GM04504 (cell line): ENCODE measurements at places on chromosomes 2 and 18.

DNA sequence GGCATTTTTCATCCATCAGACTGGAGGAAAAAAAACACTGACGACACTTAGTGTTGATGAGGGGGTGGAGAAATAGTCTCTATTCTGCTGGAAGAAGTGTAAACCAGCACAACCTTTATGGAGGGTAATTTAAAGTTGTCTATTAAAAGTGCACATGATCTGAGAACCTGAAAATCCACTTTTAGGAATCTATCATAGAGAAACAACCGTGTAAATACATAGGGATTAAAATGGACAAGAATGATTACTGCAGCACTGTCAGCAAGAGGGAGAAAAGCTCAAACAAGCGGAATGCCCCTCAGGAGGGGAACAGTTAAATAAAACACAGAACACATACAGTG lies 79.6 kb upstream of the MGAT4A start:
- no peak for DNase-seq

DNA sequence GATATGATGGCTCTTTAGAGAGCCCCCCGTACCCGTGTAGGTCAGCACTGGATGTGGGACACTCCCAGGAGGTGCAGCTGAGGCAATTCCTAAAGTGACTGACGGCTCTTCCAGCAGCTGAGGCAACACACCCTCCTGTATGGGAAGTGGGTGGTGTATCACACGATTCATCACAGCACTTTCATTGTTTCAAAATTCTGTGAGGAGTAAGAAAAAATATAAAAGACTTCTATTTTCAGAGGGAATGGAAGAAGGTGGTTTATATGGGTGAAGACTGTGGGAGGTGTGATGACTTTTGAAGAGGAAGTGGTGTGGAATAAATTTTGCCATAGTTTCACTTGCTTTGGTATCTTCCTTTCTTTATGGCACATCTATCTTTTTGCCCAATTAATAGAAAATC lies 22.3 kb downstream of the QPCT start:
- DNase-seq = no peak

DNA sequence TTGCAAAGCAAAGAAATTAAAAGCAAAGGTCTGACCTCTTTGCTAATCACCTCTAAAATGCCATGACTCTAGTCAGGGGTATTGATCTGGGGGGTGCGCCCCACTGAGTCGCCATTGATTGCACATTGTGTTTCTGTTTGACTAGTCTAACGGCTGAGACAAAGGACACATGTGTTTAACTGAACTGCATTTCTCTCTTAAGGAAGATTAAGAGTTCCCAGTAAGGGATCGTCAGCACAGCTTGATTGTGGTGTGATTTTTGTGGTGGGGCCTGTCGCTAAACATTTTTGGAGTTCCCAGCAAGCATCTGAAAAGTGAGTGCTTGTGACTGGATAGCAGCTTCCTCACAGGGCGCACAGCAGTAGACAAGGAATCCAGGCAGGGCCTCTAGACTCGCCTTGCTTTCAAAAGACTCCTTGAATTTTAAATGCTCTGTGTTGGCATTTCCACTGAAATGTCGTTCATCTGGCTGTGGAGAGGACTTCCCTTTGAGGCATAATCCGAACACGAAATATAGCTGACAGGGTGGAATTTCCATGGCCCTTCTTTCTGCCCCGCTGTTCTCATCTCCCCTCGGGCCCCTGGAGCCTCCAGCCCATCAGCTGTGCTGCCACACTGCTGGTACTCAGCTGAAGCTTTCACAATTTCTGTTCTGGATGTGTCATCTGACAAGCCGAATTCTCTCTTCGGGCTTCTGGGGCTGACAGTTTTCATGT lies 126.3 kb downstream of the FAM168B start:
- no peak for DNase-seq

- DNase-seq = no peak
These were observed 20.4 kb downstream of the FMNL2 start for GRCh38 chr2:152355409-152355831.

- no peak for DNase-seq
These were observed 491.8 kb downstream of the KCNJ3 start for GRCh38 chr2:155190342-155190741.

DNA sequence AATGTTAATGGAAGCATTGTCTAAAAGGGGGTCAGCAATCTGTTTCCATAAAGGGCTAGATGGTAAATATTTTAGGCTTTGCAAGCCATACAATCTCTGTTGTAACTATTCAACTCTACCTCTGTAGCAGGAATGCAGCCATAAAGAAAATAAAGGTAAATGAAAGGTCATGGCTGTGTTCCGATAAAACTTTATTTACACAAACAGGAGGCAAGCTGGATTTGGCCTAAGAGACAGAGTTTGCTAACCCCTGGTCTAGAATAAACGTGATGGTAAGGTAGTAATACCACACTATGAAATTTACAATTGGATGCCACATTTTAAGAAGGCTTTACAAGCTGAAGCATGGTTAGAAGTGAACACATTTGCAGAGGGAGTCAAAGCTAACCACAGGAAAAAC lies 91.4 kb downstream of the EXOC6B start:
- no peak for DNase-seq

- no peak for DNase-seq
These were observed 14.2 kb upstream of the RTTN start for GRCh38 chr18:70219688-70220087.

DNA sequence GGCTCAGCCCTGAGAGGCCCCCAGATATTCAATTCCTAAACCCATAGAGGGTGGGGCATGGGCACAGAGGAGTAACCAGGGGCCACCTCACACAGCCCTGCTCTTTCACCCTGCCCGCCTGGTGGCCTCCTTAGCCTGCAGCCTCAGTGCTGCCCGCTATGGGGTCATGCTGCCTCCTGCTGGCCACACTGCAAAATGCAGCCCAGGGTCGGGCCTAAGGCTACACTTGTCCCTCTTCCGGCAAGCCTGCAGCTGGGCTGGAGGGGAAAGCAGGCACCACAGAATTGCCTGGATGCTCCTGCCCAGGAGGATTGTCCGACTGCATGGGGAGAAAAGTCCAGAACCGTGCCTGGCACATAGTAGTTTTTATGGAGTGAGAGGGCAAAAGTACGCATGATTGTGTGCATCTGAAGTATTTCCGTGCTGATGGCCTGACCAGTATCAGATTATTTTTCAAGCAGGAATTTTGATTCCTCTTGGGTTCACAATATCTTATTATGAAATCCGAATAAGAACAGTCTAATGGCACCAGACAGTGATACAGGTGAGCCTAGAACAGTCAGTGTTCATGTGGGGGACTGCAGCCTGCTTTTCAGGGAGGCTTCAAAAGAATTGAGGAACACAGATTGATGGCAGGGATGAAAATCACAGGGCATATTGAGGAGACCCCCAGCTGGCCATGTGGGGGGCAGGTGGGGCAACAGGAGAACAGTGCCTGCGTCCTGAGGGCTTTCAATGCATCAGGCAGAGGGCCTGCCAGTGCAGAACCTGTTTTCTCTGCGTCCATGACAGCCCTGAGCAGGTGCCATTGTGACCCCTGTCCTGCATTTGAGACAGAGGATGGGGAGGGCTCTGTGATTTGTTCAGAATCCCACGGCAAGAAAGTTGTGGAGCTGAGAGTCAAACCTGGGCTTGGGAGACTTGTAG lies 51.2 kb upstream of the ALPP start:
- peak; percentile 14 for DNase-seq

DNA sequence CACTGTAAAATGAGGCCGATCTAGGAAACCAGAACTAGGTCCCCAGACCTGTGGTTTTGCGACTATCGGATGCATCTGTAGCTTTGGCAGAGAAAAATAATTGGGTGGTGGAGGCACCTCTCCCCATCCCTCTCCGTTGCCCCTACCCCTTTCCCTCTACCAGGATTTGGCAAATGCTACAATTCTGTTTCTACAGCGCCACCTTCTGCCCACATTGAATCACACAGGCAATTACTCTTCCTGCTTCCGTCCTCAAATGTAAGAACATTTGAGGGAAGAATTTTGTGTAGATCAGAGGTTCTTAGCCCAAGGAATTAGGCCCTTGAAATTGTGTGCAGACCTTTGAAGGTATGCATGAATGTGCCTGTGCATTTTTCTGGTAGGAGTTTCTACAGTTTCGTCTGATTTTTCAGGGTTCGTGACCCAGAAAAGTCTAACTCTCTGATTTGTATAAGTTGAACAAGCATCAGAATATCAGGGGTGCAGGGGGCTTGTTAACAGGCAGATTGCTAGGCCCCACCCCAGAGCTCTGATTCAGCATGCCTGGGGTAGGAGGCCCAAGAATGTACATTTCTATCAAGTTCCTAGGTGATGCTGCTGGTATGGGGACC lies 11.2 kb downstream of the ATP6V1B1 start:
- peak; percentile 24 for DNase-seq

- DNase-seq = no peak
These were observed 3.0 kb upstream of the OSR1 start for GRCh38 chr2:19361325-19361990.

GRCh38 chr18:54860941-54861340 lies 32.7 kb downstream of the RAB27B start:
- DNase-seq = no peak

DNA sequence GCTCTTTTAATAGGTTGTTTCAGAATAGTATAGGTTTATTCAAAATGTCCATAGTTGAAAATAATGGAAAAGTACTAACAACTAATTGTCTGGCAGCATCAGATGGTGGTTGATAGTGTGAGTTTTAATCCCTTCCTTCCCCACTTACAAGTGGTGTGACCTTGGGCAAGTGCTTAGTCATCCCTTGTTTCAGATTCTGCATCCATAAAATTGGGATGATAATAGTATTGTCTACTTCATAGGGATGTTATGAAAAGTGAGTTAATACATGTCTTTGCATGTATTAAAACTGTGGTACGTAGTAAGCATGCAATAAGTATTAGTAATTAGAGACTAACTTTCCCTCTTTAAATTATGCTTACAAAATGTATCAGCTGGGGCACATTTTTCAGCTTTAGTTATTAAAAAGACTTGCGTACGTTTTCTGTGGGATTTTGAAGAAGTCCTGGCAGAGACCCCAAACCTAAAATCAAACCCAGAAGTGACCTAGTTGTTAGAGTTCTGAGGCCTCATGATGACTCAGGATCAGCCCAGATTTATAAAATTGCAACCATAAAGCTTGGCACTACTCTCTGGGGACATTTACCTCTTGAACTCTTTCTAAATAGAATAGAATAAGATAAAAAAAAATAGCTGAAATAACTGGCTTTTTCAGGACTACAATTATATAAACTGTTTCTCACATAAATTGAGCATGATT lies 8.6 kb downstream of the ITGA4 start:
- DNase-seq = peak; percentile 74

DNA sequence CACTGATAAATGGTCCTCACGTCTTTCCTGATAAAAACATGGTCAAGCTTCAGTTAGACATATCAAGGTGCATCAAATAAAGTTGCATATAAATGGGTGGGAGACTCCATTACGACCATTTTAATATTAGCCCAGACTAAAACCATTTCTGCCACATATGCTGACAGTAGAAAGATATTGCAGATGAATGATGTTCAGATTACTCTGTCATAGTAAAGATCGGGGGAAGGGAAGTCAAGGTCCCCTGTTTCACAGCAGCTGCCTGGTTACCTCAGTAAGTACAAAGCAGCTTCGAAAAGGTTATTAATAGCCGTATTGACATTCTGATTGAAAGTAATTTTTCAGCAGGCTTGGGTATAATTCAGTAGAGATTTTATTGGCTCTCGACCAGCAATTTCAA lies 927.7 kb upstream of the CDH2 start:
- DNase-seq = no peak

DNA sequence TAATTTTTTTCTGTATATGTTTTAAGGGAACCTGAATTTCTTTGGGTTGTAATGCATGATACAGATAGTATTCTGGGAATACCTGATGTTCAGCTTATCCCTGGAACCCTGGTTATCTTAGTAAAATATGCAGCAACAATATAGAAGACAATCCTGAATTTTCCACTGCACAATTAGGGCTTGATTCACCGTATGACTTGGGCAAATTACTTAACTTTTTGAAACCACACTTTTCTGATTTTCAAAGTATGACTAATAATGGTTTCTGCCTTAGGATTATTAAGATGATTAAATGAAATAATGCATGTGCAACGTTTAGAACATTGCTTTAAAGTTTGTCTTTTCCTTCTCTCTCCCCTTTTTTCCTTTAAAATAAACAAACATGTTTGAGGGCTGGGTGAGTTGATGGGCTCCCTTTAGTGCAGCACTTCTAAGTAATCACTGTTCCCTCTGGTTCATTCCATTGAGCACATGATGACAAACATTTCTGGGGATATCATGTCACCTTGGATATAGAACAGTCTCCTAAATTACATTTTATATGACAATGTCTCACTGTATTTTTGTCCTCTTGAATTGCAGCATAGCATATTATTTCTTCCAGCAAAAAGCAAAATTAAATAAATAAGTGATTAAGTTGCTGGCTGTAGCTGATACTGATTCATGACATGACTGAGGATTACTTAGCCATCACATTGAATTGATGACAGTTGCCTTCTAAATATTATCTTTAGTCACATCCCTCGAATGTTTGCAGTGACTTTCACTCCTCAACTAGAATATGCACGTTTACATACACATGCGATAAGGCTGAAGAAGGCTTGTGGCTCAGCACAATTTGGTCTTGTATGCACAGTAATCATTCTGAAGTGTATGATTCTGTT lies 254.5 kb downstream of the NEDD4L start:
- DNase-seq = no peak

- no peak for DNase-seq
These were observed 138.9 kb upstream of the KLHL14 start for GRCh38 chr18:32911660-32912284.

DNA sequence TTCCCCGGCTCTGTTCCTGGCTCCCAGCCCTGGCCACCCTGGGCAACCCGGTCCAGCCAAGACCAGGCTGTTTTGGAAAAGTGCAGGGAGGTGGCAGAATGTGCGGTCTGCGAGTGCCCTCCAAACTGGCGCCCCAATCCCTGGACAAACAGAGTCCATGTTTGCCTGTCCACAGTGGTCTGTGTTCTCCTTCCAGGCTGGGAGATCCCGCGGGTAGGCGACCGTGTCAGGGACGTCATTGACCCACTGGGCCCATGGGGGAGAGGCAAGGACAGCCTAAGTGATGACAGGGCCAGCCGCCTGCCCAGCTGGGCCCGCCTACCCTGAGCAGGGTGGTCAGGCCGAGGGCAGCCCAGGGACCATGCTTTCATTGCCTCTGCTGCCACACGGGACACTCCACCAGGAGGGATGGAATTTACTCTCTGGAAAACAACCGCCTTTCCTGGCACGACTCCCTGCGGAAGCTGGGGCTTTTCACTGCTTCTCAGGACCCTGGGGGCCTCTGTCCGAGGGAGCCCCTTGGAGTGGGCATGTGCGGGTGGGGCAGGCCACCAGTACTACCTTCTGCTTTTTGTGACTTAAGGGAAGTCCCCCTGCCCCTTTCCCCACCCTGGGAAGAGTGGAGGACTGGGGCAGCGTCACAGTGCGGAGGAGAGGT lies 20.1 kb downstream of the CYP26B1 start:
- DNase-seq = no peak

DNA sequence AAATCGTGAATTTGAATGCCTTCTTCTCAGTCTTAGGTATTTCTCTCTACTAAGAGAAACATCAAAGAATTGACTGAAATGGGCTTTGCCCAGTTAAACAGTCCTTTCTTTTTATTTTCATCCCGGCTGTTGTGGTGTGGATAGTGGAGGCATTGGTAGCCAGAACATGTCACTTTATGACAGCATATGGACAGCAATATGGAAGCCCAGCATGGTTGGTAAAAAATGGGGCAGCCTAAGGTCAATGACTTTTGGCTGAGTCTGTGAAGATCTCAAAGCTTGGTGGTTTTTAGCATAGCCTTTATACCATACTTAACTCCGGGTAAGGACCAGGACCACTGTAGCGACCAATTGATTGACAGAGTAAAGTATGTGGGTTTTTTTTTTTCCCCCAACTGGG lies 3.2 kb downstream of the CERS6 start:
- DNase-seq = no peak

GRCh38 chr2:226087505-226088365 lies 688.2 kb downstream of the NYAP2 start:
- DNase-seq = no peak

- no peak for DNase-seq
These were observed 81.4 kb downstream of the LYPD1 start for GRCh38 chr2:132588576-132588975.
